ENCODE measurements at places on chromosomes 1 and 21. TPM values are rescaled to one million over a fixed set of nuclear protein-coding genes. Genes with fewer than 3 reads are reported as not detected.

- no peak for DNase-seq
Measured at GRCh38 chr1:226584164-226584563, 35.6 kb downstream of the STUM start.

DNA sequence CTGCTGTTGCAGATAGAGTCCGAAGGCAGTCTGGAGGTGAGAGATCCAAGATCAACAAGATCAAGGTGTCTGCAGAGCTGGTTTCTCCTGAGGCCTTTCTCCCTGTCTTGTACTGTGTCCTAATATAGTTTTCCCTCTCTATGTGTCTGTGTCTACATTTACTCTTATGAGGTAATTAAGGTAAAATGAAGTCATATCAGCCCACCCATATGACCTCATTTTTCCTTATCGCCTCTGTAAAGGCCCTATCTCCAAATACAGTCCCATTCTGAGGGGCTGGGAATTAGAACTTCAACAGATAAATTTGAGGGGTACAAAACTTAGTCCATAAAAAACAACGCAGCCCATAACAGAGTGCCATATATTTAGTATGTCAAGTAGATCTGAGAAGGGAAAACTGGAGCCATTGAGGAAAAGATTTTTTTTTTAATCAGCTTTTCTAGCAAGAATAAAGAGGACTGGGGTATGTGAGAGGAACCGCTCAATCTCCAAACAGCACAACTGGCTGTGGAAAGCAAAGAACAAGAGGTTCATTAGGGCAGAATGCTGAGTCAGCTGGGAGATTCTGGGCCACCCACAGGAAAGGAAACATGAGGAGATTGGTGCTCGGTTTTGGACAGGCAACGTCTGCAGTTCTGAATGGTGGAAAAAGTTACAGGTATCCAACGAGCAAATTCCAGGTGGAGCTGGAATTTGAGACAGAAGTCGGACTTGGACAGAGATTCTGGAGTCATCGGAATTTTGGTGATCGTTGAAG lies 65.7 kb downstream of the MAP3K21 start:
- DNase-seq: no peak

GRCh38 chr1:112722601-112723510 lies 7.7 kb upstream of the PPM1J start:
- DNase-seq: no peak

DNA sequence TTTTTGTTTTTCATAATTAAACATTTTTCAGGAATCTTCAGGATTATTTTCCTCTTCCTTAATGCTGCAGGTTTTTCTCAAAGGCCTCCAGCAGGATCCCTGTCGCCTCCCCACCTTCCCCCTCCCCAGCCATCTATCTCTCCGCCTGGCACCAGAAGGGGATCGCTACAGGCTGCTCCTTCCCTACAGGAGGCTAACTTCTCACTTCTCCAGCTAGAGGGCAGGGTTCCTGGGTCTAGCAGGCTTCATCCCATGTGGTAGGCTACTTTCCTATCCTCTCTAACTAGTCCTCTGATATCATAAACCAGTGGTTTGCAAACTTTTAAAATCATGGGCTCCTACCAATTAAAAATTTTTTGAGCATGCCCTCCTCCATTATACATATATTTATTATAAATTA lies 104.1 kb downstream of the KCNN3 start:
- no peak for DNase-seq

- no peak for DNase-seq
Measured at GRCh38 chr1:106266786-106267185, 789.7 kb upstream of the PRMT6 start.

DNA sequence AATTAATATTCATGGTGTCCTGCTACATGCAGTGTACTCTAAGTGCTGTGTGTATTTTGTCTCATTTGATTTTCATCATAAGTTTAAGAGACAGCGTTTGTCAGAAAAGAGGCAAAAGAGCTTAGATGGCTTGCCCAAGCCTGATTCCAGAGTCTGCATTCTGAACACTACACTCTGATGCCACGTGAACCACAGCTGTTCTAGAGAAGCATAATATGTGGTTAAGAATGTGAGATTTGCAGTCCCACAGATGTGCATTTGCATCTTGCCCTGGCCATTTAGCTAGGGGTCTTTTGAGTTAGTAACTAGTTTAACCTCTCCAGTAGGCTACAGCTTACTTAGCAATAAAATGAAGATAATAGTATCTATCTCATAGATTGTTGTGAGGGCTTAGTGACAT lies 9.2 kb upstream of the GADD45A start:
- DNase-seq: no peak

DNA sequence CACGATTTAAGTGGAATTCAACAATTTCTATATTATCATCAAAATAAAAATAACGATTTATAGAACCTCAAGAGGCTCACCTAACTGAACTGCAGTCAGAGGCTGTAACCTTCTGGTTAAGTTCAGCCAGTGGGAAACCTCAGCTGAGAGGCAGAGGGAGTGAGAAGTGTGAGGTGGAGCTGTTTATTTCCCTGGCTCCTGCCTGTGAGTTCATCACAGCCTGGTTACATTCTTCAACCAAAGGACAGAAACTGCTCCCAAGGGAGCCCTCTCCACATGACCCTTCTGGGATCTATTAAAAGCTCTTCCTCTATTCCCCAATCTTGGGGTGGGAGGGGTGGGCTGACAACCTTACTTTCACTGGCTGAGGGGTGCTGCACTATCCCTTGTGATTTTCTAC lies 22.2 kb downstream of the DYNLT5 start:
- no peak for DNase-seq

- peak; percentile 17 for DNase-seq
Measured at GRCh38 chr1:198903203-198903602, 264.4 kb downstream of the PTPRC start.

GRCh38 chr1:182601913-182602312 lies 2.3 kb downstream of the RGS16 start:
- no peak for DNase-seq

- no peak for DNase-seq
Measured at GRCh38 chr1:154935749-154936554, 567 bp downstream of the PMVK start.

GRCh38 chr1:168202941-168203654 lies 22.7 kb upstream of the SFT2D2 start:
- no peak for DNase-seq

DNA sequence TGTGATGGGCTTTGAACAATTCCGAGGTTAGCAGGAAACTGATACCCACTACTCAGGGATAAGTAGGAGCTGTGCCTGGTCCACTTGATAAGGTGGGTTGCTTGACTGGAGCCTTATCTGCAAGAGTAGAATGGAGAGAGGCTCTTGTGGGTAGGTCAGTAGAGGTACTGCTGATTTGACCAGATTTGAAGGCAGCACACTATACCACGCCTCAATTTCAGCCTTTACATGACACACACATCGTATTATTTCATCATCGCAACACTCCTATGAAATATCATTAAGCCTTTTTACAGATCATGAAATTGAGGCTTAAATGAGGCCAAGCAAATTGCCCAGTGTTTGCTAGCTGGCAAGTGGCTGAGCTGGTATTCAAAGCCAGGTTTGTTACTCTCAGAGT lies 69.6 kb downstream of the KCNJ15 start:
- DNase-seq: no peak

DNA sequence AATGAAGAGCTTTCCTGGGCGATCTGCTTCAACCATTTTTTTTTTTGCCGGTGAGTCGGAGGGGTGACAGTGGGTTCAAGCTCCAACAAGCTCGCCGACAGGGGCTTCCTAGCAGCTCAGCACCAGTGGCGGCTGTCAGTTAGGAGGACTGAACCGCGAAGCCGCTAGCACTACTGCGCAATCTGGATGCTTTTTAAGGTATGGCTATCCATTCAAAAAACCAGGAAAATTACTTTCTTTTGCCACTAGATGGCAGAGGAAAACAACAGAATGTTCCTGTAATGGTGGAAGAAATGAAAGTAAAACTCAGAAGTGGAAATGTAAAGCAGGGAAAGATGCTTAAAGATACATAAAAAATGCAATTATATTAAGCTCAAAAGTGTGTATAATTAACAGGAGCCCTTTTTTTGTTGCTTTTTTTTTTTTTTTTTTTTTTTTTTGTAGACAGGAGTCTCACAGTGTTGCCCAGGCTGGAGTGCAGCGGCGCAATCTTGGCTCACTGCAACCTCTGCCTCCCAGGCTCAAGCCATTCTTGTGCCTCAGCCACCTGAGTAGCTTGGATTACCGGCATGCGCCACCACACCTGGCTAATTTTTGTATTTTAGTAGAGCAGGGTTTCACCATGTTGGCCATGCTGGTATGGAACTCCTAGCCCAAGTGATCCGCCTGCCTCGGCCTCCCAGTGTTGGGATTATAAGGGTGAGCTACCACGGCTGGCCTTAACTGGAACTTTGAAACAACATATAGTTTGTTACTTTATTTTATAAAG lies 8.5 kb downstream of the KYAT3 start:
- DNase-seq: no peak

- DNase-seq: no peak
Measured at GRCh38 chr1:32394890-32395432, 720 bp upstream of the BSDC1 start.

DNA sequence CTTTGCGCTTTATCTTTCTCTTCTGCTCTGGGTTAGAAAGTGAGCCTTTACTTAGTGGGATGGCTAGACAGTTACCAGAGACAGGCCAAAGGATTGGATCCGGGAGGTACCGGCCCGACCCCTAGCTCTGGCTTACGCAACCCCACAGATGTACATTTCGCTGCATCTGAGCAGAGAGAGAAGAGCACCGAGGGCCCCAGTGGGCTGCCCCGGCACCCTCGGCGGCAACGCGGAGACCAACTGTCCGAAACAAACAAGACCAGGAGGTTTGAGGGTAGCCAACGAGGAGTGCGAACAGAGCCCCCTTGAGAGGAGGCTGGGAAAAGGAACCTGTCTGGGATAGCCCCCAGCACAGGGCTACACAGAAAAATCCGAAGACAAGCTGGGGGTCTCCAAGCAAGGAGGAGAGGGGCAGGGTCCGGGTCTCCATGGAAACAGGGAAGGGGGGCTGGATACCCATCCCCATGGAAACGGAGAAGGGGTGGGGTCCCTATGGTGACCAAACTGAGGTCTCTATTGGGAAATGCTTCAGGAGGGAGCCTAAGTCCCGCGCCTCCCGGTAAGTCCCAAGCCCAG lies 373 bp downstream of the MTF1 start:
- no peak for DNase-seq

DNA sequence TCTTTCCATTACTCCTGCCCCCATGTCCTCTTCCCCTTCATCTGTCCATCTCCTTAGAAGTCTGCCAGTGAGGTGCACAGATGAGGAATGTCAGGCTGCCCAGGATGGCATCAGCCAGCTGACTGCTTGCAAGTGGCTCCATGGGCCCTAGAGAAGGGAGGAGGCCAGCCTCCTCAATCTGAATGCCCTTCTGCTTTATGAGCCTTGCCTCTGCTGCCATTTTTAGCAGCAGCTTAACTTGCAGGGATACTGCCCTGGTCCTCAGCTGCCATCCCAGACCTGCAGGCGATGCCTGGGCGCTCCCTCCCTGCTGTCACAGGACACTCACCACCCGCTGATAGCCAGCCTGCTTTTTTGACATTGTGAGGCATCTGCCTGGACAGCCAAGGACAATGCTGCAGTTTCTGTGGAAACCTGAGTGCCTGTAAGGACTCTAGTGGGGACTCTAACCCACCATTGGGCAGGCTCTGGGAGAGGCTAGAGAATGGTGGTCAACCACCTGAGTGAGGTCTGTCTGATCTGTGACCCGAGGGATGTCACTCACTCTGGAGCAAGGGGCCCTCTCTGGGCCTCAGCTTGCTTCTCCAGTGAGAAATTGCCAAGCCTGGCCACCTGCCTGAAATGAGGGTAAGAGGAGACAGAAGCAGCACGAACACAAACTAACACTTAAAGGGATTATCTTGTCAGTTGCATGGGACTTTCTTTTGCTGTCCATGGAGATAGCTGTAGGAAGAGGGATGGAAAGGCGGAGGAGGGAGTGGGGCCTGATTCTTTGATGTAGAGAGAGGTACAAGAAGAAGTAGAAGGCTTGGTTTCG lies 185.0 kb downstream of the MIS18A start:
- no peak for DNase-seq

Gene CFAP126
- polyA plus RNA-seq: 45.4 TPM

Gene HS2ST1
- polyA plus RNA-seq: 21.1 TPM

Gene KRTAP10-4
- polyA plus RNA-seq: not detected

Gene SLC2A5
- polyA plus RNA-seq: 230 TPM

Gene UBE2U
- polyA plus RNA-seq: 72.2 TPM

Gene IFNLR1
- polyA plus RNA-seq: 1.5 TPM

Gene EXTL1
- polyA plus RNA-seq: 1.3 TPM

Gene TNFAIP8L2
- 2.1 TPM for polyA plus RNA-seq

Gene SELP
- polyA plus RNA-seq: 6.4 TPM

Gene LENEP
- polyA plus RNA-seq: not detected

Gene GBP5
- polyA plus RNA-seq: 12.0 TPM
